ENCODE measurements at places on chromosomes 4 and X.
A peak's percentile ranks its signal among the peaks of the same experiment; 100 is the strongest.

DNA sequence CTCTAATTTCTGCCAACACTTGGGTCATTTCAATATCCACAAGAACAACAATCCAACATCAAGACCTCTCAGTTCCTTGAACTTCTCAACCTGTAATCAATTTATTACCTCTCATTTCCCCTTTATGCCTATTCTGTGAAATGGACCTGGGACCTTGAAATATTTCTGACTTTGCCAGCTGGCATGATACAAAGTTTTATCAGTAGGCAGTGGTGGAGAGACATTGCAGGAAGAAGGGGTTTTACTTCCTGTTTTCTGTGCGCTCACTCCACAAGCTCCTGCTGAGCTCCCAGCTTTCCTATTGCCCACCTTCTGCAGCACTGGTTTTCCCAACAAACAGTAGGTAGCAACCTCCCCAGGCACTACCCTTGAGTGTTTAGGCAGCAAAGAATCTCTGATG lies 3.5 kb upstream of the ARHGEF6 start:
- no peaks in the 10 kb centered on the region for H3K36me3 ChIP-seq
- H3K27me3 ChIP-seq: no peaks in the 10 kb centered on the region
- no peak overlapping the region for H3K4me3 ChIP-seq

GRCh38 chr4:16443504-16444088 lies 217.3 kb upstream of the TAPT1 start:
- H3K4me1 ChIP-seq: no peaks in the 10 kb centered on the region
- H3K4me3 ChIP-seq: no peak overlapping the region
- DNase-seq: no peak
- no peak overlapping the region for H3K27ac ChIP-seq
- H3K27me3 ChIP-seq: no peaks in the 10 kb centered on the region

DNA sequence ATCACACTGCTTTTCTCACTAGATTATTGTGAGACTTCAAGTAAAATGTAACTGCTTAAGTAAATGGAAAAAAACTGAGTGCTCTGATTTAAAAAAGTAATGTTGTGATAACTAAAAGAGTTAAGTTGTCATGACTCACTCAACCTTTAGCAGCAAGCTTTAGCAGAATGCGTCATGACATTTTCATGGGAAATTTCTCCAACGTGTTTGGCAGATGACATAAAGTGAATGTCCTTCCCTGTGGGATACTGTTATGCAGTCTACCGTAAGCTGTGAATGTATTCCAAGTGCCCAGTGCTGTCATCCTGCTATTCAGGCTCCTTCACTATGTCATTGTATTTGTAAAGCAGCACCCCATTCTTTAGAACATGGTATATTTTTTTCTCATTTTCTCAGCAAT lies 136.2 kb downstream of the CPXCR1 start:
- no peaks in the 10 kb centered on the region for H3K4me1 ChIP-seq
- H3K4me3 ChIP-seq: no peak overlapping the region
- H3K27me3 ChIP-seq: no peaks in the 10 kb centered on the region
- no peaks in the 10 kb centered on the region for H3K36me3 ChIP-seq
- no peak overlapping the region for H3K27ac ChIP-seq

DNA sequence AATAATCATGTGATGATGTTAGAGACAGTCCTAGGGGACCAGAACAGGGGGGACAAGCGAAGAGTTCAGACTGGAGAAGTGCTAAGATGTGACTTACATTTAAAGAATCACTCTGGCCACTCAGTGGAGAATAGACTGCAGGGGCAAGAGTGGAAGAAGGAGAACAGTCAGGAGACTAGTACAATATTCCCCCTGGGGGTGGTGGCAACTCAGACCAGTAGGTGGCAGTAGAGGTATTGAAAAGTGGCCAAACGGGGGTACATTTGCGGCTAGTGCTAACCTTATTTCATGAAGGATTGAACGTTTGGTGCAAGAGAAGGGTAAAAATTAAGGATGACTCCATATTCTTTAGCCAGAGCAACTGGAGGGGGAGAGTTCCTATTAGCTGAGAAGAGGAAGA lies 2.7 kb upstream of the BMX start:
- no peaks in the 10 kb centered on the region for H3K36me3 ChIP-seq
- H3K27ac ChIP-seq: no peak overlapping the region
- no peak overlapping the region for H3K4me3 ChIP-seq
- no peaks in the 10 kb centered on the region for H3K4me1 ChIP-seq
- H3K27me3 ChIP-seq: no peaks in the 10 kb centered on the region
- DNase-seq: peak; percentile 56

All from transverse colon (tissue), 4 donors.